ENCODE measurements at places on chromosomes 13 and 19.

- DNase-seq = no peak
These were observed 162.0 kb downstream of the ITGBL1 start for GRCh38 chr13:101614491-101614890.

DNA sequence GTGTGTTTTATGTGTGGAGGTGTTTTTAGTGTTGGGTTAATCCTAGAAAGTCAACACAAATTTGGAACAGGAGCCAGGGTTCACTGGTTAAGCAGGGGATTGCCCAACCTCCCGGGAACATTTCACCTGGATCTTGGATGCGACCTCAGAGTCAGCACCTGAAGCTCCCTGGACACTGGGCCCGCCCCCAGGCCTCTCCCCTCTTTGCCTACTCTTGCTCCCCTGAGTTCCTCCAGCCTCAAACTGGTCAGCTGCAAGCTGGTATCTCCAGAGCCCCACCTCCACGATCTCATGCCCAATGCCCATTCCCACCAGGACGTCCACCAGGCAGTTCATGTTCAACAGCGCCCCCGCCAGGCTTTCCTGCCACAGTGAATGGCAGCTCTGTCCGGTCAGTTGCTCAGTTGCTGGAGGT is 9.7 kb downstream of the HSD17B14 start:
- DNase-seq = no peak

DNA sequence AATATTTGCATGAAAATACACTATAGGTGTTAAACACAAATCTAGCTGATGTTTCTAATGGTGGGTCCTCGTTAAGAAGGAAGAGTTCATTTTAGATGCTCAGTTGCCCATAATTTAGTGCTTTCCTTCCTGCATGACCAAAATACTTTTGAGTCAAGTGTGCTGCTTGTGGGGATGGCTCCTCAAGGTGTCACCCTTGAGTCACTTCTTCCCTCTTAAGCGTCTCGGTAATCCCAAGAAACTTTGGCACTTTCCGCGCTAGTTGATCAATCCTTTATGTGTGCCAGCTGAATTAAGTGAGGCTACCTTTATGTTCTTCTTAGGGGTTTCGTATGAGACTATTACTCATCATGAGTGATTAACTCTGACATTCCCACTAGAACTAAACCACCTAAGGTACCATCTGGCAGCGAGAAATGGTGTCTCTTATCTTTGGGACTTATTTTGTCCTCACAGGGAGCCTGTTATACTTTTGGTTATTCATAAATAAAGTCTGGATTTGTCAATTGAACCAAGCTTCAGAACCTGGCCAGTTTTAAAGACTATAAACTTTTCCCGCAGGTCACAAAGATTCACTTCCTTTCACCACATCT is 106.8 kb downstream of the NHLRC3 start:
- peak; percentile 39 for DNase-seq

- no peak for DNase-seq
These were observed 15.3 kb downstream of the TMEM38A start for GRCh38 chr19:16676101-16676798.

DNA sequence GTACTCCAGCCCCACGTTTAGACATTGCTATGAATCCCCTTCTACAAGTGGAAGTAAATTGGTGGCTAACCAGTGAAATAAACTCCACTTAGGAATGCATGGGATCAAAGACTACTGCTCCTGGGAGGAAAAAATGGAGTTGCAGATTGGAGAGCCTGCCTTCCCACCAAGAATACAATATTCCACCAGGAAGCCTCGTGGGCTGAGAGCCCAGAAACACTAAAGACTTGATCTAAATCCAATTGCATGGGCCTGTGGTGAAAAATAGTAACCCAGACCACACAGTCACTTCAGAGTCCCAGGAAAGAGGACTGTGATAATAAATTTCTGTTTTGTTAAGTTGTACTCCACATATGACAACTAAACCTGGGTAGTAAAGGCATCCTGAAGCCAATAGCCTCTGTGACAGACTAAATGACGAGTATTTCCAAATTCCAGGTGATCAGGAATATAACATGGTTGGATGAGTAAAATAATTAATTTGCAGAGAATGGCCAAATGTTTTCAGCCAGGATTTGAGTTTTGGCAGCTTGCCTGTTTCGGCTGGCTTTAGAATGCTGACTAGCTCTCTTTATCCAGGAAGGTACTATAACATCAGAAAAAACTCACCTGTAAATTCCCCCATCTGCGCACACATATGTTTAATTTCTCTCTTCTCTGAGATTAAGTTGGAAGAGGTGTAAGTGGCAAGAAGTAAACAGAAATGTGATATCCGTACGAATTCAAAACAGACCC is 480.3 kb downstream of the LIG4 start:
- no peak for DNase-seq

DNA sequence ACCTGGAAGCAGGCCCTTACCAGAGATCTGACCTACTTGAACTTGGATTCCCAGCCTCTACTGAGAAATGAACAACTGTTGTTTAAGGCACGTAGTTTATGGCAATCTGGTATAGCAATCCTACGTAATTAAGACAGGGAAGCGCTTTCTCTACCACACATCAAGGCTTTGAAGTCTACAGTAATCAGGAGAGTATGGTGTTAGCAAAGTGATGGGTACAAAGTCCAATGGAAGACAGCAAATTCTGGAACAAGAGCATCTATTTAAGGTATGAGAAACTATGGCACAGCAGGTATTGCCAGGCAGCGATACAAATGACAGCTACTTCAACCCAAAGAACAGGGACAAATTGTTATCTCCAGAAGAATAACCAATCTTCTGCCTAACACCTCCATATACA is 3.1 kb downstream of the ZNF563 start:
- no peak for DNase-seq

DNA sequence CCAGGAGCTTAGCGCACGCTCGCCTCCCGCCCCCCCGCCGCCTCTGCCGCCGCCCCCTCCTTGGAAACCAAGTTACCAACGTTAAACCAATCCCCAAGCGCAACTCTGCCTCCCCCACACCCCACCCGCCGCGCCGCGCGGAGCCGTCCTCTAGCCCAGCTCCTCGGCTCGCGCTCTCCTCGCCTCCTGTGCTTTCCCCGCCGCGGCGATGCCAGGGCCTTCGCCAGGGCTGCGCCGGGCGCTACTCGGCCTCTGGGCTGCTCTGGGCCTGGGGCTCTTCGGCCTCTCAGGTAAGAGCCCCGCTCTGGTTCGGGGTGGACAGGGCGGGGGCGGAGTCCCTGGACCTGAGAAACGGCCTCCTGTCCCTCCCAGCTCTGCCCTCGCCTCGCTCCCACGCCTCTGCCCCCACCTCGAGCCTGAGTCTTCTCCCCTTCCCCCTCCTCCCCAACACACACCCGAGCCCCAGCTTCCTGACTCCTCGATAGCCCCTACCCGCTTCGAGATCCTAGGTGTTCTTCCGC is at the start of gene ICAM5:
Gene ICAM5, plus strand, starts transcription at position 117 of the 521 bp plus-strand sequence. Its CDS starts 92 bp downstream, at position 209.
- no peak for DNase-seq

DNA sequence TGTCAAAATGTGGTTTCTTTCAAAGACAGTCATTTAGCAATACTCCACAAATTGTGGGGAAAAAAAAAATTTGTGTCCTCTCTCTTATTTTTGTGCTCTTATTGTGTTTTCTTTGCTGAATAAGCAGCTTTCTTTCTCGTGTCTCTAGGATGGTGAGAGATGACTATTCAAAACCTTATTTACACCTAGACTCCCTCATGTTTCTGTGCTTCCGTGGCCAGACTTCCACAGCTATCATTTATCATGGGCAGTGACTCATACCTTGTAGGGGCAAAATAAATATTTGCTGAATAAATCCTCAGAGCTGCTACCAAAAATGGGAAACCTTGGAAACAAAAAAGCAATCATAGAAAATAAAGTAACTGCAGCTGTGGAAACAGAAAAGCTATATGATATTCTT is 204.9 kb upstream of the MIR17HG start:
- DNase-seq = peak; percentile 72

GRCh38 chr19:54947381-54947780 is at the start of gene NLRP7:
Gene NLRP7 (minus strand): TSS chr19:54947530.
- no peak for DNase-seq

DNA sequence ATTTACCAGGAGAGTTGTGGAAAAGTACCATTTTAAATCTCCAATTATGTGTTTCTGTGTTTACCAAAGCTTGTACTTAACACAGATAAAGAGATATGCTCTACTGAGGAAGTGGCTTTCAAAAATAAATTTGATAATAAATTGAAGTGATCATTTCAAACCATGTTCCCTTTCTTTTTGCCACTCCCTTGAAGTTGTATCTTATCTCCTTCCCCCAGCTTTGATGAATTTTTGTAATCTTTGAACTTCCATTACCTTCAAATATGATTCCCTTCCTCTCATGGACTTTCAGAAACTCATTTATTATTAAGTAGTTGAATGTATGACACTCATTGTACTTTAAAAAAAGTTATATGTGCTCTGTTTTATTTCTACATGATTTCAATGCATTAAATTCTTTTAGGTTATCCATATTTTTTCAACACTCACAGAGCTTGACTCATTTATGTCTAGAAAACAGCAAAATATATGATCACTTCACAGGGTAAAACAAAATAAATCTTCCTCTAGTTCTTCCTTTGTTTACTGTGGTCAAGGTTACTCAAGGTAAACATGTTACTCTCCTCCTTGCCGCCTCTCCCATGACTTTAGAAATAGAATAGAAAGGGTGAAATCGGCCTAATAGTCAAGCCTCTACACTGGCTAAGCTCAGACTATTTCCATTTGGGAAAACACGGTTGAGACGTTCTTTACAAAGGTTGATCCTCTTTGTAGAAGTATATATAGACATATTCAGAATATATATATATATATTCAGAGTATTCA is 251.2 kb upstream of the SPRY2 start:
- DNase-seq = no peak

DNA sequence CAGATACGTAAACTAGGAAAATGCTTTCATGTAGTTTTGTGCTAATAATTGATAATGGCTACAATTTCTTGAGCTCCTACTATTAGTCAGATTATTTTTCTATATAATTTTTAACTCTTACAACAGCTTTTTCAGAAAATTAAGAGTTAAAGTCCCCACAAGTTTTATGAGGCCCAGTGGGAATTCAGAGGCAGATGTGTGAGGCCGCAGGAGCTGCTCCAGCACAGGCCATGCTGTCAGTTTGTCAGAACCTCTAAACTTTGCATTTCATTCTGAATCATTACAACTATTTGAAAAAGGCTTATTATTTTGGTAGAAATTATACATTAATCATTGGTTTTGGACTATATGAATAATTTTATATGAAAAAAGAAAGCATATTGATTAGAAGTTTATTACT is 370.8 kb downstream of the MYO16 start:
- DNase-seq = no peak

- no peak for DNase-seq
These were observed 323.6 kb downstream of the DLEU7 start for GRCh38 chr13:50519866-50520265.

- DNase-seq = no peak
These were observed 8.1 kb downstream of the ANO8 start for GRCh38 chr19:17326595-17326966.

GRCh38 chr19:47541518-47541917 is 26.7 kb upstream of the NAPA start:
- DNase-seq = no peak

DNA sequence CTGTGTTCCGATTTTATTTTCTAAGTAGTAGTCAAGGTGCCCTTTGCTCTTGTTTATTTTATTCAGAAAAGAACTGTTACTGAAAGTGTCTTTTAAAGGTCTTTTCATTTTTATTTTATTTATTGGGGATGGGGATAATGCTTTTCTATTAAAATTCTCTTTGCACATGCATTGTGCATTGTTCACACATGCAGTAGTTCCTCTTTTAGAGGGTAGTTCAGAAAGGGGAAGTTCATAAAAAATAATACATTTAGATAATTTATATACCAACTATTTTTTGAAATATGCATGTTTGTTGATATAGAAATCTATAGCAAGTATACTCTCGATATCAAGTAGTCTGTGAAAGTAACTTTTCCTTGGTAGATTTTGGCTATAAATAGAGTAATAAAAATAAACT is 3.5 kb downstream of the GPC5 start:
- DNase-seq = no peak

- no peak for DNase-seq
These were observed 13.0 kb upstream of the EPOR start for GRCh38 chr19:11397089-11397610.

DNA sequence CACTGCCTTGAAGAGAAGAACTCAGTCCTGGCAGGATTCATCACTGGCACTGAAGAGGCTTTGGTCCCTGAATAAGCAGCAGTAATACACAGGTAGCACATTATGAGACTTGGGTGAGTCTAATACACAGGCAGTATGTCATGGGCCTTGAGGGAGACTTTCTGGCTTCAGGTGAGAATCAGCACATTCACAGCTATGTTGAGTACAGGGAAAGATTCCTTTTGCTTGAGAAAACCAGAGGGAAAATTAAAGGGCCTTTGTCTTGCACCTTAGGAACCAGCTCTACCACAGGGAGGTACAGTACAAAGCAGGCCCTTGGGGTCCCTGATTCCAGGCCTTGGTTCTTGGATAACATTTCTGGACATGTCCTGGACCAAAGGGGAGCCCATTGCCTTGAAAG is 484.6 kb downstream of the RFC3 start:
- DNase-seq = no peak

GRCh38 chr13:96744367-96745331 is 249.6 kb downstream of the OXGR1 start:
- DNase-seq = no peak

DNA sequence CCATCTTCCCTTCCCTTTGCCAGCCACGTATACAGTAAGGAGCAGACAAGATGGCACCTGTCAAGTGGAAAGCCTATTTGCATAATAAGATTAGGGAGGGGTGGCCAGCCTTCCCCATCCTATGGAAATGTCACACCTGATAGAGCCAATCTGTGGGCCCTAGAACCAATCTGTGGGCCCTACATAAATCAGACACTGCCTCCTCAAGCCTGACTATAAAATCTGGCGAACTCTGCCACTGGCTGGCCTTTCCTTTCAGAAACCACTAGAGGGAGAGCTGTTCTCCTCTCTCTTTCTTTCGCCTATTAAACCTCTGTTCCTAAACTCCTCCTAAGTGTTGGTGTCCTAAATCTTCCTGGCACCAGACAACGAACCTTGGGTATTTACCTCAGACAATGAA is 231.5 kb upstream of the KLHL1 start:
- no peak for DNase-seq

DNA sequence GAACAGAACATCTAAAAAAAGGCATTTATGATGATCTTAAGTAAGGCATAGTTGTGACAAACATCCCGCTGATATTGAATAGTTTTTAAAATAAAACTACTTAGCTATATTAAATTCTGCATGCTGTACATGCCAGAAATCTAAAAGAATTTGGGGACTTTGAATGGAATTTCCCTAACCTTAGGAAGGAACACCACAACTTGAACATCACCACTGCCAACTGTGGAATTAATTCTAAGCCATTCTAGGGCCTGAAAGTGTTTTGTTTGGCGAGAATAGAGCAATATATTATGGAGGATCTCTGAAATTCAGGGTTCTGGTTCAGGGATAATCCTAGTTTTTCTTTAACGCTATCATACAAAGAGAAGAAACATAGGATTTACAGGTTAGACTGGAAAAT is 17.8 kb upstream of the LATS2 start:
- no peak for DNase-seq

DNA sequence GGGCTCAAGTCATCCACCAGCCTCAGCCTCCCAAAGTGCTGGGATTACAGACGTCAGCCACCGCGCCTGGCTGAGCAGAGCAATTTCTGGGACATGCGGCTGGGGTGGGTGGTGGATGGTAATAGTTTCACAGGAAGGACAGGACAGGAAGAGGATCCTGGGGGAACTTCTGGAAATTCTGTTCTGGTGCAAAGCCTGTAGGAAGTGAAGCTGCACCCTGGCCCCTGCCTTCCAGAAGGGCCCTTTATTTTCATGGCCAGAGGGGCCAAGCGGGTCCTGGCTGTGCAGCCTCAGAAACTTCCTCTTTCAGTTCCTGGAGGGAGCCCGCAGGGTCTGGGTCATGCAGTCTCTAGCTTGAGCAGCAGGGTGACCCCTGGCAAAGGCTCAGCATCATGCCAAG is 15.7 kb downstream of the FEM1A start:
- no peak for DNase-seq

- DNase-seq = no peak
These were observed 4.5 kb upstream of the CADM4 start for GRCh38 chr19:43644181-43644580.

Measured in fibroblast of skin of left quadriceps (primary cell).